CD14-positive monocyte (primary cell): ENCODE measurements at places on chromosomes 6 and 20. TPM values are rescaled to one million over a fixed set of nuclear protein-coding genes. Genes with fewer than 3 reads are reported as not detected.

Gene MCCD1
- polyA plus RNA-seq, result not detected

Gene BFSP1
- polyA plus RNA-seq, result not detected

Gene DEFB124
- not detected in 2 replicates for polyA plus RNA-seq

DNA sequence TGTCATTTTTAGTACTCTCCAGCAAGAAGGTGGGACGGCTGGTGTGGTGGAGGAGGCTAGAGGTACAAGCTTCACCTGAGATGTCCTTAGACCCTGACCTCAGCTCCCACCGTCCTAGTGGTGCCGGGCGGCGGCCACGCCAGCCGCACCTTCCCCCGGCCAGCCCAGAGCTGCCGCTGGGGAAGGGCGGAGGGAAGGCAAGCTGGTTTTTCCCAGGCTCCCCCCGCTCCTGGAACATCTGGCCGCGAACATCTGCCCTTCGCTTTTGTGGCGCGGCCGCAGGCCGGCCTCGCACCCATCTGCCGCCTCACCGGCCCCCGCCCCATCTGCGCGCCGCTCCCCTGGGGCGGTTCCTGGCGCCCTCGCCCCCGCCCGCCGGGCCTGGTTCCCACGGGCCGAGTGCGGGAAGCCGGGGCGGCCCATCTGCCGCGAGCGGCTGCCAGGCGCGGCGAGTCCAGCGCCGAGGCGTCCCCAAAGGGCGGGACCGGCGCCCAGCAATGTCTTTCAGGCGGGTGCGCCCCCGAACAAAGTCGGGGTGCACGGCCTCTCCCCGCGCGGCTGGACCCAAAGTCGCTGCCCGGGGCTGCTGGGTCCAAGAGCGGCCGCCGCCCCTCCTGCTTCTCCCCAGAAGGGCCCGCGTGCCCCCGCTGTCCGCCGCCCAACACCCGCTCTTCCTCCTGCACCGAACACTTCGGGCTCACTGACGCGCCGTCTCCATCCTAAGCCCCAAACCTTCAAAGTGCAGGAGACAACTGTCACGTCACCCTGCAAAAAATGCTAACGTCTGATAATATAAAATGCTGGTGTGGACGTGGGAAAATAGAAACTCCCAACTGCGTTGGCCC, 17.3 kb upstream of the ID1 start:
- no peak for DNase-seq

Gene DDX43
- 0.18 and 0.23 TPM in 2 replicates for polyA plus RNA-seq

Gene ZMYND8
- polyA plus RNA-seq, result 7.7 and 13.8 TPM in 2 replicates

DNA sequence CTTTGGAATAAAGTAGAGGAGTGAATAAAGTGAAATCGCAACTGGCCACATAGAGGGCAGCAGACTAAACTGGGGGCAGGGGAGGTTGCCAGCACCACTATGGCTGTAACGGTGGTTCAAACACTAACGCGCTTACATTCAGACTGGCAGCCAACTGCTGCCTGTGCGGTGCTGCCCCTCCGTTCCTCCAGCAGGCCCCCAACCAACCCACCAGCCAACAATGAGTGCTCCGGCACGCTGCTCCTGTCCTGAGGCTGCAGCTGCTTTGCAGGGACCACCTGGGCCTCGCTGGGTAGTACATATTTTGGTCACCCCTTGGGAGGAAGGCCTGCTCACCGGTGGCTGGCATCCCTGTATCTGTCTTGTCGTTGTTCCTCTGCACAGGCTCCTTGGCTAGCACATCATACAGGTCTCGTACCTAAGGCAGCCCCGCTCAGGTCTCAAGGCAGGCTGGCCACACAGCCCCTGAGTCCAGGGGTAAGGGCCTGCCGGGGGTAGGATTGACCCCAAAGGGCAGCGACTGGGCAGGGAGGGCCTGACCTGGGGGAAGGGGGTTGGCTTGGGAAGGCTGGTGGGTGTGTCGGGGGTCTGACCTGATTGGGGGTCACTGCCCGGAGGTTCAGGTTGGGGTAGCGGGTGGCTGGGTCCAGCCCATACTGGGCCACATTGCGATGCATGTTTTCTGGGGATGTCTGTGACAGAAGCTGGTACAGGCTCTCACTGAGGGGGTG, 6.3 kb downstream of the MICAL1 start:
- no peak for DNase-seq

Gene CDSN
- not detected for polyA plus RNA-seq

Gene PAK1IP1
- 13.3 TPM for polyA plus RNA-seq

DNA sequence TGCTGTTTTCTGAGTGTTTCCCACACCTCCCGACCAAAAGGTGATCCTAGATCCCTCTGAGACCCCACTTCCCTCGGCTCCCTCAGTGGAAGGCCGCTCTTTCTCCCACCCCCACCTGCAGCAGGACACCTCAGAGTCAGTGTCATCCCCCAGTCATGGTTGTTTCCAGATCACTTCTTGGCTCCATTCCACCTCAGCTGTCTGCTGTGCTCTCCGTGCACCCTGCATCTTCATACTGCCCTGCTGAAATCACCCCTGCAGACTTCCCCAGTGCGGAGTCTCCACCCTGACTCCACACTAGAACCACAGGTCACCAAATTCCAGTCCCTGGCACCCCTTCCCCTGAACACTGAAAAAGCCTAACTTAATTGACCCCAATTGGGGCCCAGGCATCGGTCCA, 255.1 kb upstream of the CDYL start:
- no peak for DNase-seq

- DNase-seq, result no peak
These were observed 36.5 kb downstream of the DZANK1 start for GRCh38 chr20:18430172-18430826.

DNA sequence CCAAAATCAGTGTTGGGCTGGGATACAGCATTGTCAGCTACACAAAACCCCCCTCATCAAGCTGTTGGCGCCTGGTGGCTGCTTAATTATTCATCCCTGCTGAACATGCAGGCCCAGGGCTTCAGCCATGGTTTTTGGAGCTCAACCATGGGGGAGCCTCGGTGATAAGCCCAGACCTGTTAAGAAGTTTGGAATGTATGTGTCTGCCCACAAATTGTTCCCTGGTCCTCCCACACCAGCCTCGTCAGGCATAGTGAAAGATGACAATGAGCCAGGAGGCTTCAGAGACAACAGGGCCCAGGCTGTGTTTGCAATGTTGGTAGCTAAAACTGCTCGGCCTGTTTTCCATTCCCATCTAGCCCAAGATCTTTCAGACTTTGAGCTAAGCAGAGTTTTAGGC, 34.8 kb upstream of the SIRPA start:
- no peak for DNase-seq

Gene C6orf163
- polyA plus RNA-seq, result not detected

- DNase-seq, result no peak
These were observed 1.3 kb downstream of the PTK7 start for GRCh38 chr6:43077333-43077809.
